Esophagus mucosa (tissue), 1 donor: ENCODE measurements at places on chromosomes 7 and 10.

GRCh38 chr7:148624735-148625134 lies 34.2 kb downstream of the C7orf33 start:
- ATAC-seq, result no peak

DNA sequence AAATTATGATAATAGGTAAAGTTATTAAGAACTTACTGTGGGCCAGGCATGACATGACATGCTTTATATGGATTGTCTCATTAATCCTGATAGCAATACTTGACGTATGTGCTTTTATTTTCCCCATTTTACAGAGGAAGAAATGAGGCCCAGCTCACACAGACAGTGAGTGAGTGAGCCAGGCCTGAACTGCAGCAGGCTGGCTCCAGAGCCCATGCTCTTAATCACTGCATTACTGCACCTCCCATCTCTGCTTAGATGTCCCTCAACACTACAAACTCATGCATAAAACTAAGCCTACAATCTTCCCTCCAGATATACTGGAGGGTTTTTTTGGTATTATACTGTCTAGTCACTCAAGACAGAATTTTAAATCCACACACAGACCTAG lies 68.5 kb upstream of the OSBPL3 start:
- ATAC-seq, result peak; percentile 55

DNA sequence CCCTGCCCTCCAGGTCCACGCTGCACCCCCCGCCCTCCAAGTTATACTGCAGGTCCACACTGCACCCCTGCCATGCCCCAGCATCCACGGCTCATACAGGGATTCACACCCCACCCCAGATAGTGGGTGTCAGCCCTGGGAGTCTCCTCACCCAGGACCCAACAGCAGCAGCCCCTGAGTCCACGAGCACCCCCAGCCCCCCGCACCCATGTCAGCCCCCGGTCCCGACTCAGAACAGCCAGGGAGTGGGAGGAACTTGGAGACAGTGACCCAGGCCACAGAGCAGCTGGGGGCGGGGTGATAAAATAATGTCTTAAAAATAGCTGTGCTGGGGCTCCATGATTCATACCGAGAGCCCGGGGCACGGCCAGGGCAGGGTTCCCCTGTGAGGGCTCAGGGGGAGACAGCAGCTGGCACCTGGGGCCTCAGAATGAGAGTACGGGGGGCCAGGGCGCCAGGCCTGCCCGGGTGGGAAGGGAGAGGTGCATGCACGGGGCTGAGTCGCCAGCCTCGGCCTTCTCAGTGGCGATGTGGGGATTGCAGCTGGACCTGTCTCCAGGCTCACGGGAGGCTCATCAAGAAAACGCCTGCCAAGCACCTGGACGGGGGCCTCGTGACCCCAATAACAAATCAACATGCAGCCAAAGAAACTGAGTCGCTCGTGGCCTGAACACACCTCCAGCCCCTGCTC lies 29.8 kb downstream of the ADAP1 start:
- ATAC-seq, result no peak

DNA sequence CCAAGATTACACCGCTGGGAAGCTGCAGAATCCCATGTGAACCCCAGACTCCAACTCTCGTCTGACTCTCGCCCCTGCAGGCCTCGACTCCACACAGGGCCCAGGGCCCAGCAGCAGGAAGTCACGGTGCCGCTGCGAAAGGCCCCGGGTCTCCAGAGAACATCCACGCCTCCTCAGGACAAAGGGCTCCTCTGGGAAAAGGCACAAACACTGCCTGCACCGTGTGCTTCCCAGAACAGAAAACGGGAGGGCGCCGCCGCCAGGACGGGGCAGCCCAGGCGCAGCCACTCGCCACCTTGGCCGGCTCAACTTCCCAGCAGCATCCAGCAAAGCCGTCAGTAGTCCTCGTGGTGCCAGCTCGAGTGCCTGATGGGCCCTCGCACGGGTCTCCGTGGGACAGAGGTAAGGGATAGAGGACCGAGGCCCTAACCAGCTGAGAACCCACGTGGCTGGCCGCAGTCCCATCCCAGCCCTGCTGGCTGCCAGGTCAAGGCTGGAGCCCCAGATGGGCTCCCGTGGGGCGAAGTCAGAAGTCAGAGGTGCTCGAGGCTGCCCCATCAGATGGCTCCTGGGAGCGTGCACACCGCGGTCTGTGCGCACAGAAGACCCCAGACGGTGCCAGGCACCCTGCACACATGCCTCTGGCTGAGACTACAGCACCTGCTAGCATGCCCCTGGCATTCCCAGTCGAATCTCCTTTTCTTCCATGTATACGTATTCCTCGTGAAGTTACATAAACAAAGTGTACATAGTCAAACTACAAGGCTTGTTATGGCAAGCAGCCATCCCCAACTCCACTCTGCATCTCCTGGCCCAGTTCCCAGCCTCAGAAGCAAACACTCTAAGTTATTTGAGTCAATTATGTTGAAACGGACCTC lies 60.2 kb downstream of the MAD1L1 start:
- peak; percentile 13 for ATAC-seq

DNA sequence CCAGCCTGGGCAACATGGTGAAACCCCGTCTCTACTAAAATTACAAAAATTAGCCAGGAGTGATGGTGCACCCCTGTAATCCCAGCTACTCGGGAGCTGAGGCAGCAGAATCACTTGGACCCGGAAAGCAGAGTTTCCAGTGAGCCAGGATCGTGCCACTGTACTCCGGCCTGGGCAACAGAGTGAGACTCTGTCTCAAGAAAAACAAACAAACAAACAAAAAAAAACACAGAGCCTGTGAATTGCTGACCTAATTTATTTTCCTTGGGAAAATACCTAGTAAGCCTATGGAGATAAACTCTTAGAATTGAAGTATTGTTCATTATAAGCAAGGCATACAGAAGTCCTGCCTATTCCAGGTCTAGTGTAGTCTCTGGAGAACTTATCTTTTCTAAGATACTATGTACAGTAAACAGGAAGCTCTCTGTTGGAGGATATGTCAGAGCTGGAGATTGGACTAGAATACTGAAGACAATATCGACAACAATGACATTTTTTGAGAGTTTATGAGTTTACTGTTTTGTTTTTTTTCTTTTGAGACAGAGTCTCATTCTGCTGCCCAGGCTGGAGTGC lies 14.9 kb downstream of the GTF2I start:
- ATAC-seq, result no peak

DNA sequence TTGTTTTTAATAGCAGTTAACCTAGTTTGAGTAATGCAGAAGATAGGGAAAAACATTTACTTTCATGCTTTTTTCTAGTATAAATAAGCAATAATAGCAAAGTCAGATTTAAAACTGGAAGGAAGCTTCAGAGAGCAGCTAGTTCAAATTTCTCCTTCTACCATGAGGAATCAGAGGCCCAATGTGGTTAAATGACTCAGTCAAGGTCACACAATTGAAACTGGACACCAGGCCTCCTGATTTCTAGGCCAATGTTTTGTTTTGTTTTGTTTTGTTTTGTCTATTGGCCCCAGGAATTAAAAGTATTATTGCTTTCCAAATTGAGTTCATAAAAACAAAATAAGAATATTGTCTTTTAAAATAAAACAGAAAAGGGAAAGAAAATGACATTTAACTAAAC lies 122.3 kb downstream of the TRIL start:
- no peak for ATAC-seq

GRCh38 chr10:113096128-113096996 lies 146.3 kb downstream of the TCF7L2 start:
- ATAC-seq, result peak; percentile 33

DNA sequence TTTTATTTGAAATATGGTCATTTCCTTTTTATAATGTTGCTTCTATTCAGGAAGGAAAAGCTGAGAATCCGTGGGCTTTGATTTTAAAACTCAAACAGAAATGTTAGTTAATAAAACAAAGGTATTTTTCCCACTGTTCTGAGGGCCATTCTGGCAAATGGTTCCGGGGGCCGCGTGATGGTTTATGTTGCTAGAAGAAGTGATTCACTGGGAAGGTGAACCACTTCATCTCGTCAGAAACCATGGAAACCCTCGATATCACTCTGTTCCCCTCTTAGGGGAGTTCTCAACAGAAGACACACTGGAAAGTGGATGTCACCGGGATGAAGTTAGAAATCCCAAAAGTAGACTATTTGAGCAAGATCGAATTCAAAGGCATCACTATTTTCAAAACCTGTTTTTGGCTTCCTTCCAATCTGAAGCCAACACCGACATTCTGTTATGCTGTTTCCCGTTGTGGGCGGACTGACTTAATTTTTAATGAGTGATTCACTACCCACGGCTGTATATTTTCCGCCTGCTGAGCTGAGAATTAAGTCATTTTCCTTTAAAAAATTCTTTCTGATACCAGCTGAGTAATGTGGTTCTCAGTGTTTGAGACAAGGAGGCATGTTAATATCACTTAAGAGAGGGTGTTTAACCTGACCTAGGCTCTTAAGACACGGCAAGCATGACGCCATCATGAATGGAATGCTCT lies 84.1 kb downstream of the PTPRE start:
- peak; percentile 61 for ATAC-seq

- ATAC-seq, result no peak
Measured at GRCh38 chr10:50990568-50991455, 83.5 kb upstream of the PRKG1 start.

DNA sequence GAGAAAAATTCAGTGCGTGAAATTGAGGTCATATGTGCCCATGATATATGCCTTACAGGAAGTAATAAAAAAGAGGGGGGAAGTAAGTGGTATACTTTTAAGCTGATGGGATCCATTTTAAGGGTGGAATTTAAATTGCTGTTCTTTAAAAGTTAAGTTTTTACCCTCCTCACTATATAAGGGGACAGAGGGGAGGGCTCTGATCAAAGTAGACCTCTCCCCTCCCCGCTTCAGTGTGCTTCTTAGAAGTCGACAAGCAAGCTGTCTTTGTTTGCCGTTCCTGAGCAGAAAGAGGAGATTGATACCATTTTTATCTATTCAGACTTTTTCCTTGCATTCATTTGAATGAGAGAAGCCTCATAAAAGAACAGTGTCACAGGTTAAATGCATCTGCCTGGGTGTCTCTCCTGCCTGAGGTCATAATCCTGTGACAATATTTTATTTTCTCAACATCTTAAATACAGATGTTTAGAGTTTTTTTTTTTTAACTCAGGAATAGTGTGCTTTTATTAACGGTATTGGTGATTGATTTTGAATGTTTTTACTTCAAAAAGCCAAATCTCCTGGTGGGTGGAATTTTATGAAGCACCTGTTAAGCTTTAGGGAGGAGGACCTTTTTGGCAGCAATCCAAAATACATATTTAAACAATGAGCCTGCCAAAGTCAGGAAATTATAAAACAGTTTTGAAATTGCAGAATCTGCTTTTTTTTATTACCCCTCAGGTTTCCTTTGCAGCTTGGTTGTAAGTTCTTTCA lies 141.7 kb downstream of the KAT6B start:
- no peak for ATAC-seq

DNA sequence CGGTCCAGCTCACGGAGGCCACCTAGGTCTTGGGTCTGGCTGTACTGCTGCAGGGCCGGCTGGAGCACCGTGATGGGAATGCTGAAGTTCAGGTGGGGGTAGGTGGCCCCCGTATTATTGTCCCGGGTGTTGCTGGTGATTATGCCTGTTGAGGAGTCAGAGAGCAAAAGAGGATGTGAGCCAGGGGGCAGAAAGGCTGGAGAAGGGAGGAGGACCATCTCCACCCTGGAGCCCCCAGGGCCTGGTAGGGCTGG lies 6.6 kb downstream of the TYSND1 start:
- ATAC-seq, result no peak

GRCh38 chr10:100697070-100697469 lies 48.3 kb upstream of the PAX2 start:
- ATAC-seq, result no peak

- ATAC-seq, result no peak
Measured at GRCh38 chr10:130784326-130784725, 527.2 kb downstream of the TCERG1L start.

GRCh38 chr10:6141296-6142151 lies 52.7 kb downstream of the RBM17 start:
- ATAC-seq, result peak; percentile 42

GRCh38 chr7:84637568-84638338 lies 443.2 kb upstream of the SEMA3A start:
- ATAC-seq, result peak; percentile 26

GRCh38 chr7:151378011-151378410 lies 31.8 kb downstream of the WDR86 start:
- ATAC-seq, result no peak

- no peak for ATAC-seq
Measured at GRCh38 chr7:55903985-55904759, 16.9 kb downstream of the ZNF713 start.

GRCh38 chr7:134058980-134059379 lies 68.2 kb upstream of the LRGUK start:
- no peak for ATAC-seq

GRCh38 chr10:121027371-121027770 lies 176.2 kb downstream of the WDR11 start:
- ATAC-seq, result no peak

DNA sequence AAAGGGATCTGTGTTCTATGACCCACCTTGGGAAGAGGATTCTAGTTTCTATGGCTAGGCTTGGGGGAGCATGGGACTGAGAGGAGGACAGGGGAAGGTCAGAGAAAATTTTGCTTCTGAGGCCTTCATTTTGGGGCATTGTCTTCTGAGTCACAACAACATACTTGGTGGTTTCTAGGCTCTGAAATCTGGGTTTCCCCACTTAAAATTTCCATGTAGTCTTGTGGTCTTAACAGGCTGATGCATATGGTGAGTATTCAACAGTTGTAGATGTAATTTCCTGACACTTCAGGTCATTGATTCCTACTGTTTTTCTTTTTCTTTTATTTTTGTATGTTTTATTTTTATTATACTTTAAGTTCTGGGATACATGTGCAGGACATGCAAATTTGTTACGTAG lies 88.5 kb downstream of the ANKRD7 start:
- ATAC-seq, result no peak

DNA sequence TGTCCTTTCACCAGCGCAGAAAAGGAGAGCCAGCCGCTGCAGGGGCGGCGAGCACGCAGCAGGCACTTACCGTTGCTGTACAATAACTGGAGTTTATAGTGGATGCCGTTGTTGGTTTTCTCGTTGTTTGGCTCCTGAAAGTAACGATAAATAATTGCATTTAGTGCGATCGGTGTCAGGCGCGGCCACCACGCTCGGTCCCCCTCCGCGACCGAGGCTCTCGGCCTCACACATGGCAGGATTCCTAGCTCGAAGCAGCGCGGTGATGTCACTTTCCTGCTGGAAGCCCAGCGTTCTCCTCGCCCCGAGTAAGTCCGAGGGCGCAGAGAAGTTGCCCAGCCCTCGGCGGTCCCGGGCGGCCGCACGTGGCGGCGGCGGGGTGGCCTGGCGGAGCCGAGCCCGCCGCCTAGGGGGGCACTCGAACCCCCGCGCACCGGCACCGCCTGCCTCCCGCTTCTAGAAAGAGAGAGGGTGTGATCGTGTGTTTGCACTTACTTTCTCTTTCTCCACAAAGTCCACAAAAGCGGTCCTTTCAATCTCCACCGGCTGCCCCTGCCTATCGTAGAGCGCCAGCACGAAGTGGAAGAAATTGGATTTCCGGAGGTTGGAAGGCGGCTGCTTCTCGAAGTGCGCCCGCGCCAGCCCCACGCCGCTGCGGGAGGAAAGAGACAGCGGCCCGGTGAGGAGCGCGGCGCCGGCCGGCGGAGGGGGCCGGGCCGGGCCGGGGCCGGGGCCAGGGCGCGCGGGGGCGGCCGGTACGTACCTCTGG lies 1.0 kb downstream of the EBF3 start:
- no peak for ATAC-seq
